ENCODE measurements at places on chromosomes 1 and 21. TPM values are rescaled to one million over a fixed set of nuclear protein-coding genes. Genes with fewer than 3 reads are reported as not detected.

Gene SLC45A3
- 7.0 TPM for total RNA-seq

DNA sequence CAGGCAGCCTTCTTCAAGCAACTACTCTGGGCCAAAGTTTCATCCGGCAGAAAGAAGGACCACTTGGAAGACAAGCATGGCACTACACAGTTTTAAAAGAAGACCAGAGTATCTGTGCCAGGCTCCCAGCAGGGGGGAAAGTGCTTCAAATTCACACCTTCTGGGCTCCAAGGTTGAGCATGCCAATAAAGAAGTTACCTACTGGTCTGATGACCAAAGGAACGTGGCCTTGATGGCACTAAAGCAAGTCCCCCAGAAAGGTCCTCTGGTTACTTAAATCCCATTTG lies 73.5 kb downstream of the CD46 start:
- H3K4me3 ChIP-seq = no peak overlapping the region
- peaks cover 14% of the 10 kb centered on the region for H3K4me1 ChIP-seq
- peaks cover 2% of the 10 kb centered on the region for H3K27me3 ChIP-seq
- no peak for DNase-seq
- H3K36me3 ChIP-seq = no peaks in the 10 kb centered on the region

DNA sequence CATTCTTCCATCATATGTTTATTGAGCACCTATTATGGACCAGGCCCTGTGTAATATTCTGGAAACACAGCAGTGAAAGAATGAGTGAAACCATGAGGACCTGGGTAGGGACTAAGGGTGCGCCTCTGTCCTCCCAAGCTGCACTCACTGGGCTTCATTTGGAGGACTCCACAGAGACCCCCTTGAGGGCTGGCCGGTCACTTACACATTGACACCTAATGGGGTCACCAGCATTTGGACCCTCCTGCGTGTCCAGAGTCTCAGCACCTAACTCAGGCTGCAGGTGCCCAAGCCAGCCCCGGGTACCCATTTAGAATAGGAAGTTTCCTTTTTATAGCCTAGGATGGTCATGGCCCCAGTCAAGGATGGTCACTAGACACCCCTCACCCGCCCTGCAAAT lies 2.8 kb upstream of the FNDC5 start:
- H3K27ac ChIP-seq = no peak overlapping the region
- peaks cover 8% of the 10 kb centered on the region for H3K27me3 ChIP-seq
- H3K4me1 ChIP-seq = peaks cover 47% of the 10 kb centered on the region
- H3K36me3 ChIP-seq = peaks cover 4% of the 10 kb centered on the region
- no peak overlapping the region for H3K4me3 ChIP-seq

GRCh38 chr1:159920651-159921050 lies 4.7 kb downstream of the TAGLN2 start:
- no peak for DNase-seq
- peaks cover 16% of the 10 kb centered on the region for H3K36me3 ChIP-seq
- no peaks in the 10 kb centered on the region for H3K27me3 ChIP-seq
- H3K27ac ChIP-seq = no peak overlapping the region
- H3K4me3 ChIP-seq = no peak overlapping the region
- H3K4me1 ChIP-seq = peaks cover 50% of the 10 kb centered on the region

DNA sequence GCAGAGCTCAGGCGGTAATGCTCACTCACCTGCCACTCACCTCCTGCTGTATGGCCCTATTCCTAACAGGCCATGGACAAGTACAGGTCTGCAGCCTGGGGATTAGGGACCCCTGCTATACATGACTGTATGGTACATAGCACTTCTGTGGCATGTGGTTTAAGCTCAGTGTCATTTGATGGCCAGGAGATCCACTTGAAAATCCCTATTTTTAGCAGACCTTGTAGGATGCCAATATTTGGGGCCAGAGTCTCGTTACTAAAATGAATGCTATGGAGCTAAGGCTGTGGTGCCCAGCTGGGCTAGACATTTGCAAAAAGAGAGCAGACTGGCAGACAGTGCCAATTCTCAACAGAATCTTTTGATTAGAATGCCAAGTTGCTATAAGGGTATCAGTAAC lies 1.7 kb upstream of the ANGPTL7 start:
- H3K36me3 ChIP-seq = peaks cover 22% of the 10 kb centered on the region
- no peak for DNase-seq
- H3K4me3 ChIP-seq = no peak overlapping the region
- no peaks in the 10 kb centered on the region for H3K4me1 ChIP-seq
- H3K27me3 ChIP-seq = no peaks in the 10 kb centered on the region

DNA sequence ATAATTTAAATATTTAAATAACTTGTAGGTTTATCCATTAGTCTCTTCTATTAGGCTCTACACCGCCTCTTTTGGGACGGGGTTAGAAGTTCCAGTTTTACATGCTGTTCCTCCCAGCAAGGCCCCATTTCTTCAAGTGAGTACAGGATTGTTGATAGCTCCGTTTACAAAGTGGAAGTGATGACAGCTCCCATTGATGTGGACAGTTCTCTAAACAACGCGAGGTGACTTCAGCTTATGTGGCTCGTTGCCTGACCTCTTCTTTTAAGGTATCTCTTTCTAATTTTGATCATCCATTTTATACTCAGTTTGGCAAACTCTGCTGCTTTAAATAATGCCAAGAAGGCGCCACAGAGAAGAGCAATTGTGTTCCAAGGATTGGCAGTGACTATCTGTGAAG lies 49.7 kb downstream of the PACC1 start:
- H3K27ac ChIP-seq = no peak overlapping the region
- no peak for DNase-seq

DNA sequence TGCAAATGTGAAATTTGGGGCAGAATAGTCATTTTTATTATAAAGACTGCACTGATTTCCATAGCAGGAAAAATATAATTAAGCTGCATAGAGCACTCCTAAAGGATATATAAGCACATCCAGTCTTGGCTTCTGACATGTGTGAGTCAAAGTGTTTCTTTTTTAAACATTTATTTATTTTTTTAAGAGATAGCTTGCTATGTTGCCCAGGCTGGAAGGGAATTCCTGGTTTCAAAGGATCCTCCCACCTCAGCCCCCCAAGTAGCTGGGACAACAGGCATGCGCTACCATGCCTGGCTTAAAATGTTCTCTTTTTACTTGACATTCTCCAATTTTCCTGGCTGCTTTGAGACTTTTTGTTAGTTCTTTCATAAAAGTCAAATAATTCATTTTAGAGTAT lies 126.1 kb downstream of the HMCN1 start:
- no peak for DNase-seq
- peaks cover 24% of the 10 kb centered on the region for H3K4me1 ChIP-seq
- no peaks in the 10 kb centered on the region for H3K27me3 ChIP-seq
- no peak overlapping the region for H3K27ac ChIP-seq
- H3K36me3 ChIP-seq = peaks cover 4% of the 10 kb centered on the region
- H3K4me3 ChIP-seq = no peak overlapping the region

Gene UBXN10
- 2.6 TPM for total RNA-seq

DNA sequence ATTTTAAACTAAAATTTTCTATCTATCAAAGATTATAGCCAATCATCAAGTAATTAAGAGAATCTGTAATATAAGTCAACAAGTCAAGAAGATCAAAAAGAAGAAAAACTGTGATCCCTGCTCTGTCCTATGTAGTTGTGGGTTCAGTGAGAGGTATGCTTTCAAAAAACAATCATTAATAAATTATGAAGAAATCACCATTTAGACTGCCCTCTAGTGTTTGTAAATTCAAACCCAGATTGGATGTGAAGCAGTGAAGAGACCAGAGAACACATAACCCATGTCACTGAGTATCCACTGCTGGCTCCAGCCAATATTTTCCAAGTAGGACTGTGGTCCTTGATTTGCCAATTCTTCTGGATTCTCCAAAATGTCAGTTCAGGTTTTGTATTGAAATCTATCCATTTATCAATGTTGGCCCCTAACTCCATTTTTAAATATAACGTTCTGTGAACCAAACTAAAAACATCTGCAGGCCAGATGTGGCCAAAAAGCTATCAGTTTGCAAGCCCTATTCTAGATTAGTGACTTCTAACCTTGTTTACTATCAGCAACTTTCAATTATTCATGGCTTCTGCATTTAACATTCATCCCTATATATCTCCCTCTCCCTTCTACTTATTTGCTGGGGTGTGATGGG lies 467.5 kb upstream of the CXADR start:
- no peaks in the 10 kb centered on the region for H3K27me3 ChIP-seq
- DNase-seq = no peak
- peaks cover 11% of the 10 kb centered on the region for H3K4me1 ChIP-seq
- H3K27ac ChIP-seq = no peak overlapping the region
- H3K36me3 ChIP-seq = peaks cover 2% of the 10 kb centered on the region

DNA sequence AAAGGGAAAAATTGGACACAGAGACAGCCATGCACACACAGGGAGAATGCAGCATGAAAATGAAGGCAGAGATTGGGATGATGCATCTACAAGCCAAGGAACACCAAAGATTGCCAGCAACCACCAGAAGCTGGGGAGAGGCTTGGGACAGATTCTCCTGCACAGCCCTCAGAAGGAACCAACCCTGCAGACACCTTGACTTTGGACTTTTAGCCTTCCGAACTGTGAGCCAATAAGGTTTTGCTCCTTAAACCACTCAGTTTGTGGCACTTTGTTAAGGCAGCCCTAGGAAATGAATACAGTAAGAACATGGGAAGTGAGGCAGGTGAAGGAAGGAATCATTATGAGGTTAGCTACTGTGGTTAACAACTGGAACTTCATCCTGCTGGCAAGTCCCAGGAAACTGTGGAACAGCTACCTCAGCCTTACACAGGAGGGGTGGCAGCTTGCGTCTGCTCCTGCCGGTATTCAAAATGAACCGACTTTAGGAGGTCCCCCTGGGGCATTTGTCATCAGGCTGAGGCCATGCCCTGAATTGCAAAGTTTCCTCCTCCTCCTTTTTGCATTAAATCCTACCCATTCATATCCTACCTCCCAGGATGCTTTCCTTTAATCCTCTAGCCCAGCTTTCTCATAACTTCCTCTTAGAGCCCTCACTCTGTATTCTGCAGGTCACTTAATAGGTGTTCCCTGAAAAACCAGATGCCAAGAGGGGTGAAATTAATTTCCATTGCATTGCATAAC lies 15.4 kb downstream of the CD247 start:
- no peaks in the 10 kb centered on the region for H3K4me1 ChIP-seq
- no peak overlapping the region for H3K4me3 ChIP-seq
- no peaks in the 10 kb centered on the region for H3K36me3 ChIP-seq
- H3K27me3 ChIP-seq = peaks cover 27% of the 10 kb centered on the region
- DNase-seq = no peak

DNA sequence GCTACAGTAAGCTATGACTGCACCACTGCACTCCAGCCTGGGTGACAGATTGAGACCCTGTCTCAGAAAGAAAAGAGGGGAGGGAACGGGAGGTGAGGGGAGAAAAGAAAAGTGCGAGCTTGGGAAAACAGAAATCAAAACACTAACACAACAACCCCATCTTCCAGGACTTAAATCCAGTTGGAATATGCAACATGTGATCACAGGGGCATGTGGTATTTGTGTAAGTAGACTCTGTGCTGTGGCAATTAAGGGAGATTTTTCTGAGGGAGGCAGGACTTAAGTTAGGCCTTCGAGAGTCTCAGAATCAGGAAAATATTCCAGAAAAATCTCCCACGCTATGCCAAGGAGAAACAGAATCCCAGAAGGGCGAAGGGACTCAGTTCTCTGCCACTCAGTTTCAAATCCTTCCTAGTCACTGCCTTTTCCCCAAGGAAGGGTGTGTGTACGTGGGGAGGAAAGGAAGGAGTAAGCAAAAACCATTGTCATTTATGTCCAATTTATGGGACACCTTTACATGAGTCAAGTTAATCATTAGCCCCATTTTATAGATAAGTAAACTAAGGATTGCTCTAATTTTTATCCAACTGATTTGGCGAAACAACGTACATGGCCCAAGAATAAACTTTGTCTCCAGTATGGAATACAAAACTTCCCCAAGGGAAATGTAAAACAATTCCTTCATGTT lies 12.3 kb downstream of the ID3 start:
- no peak overlapping the region for H3K4me3 ChIP-seq
- no peaks in the 10 kb centered on the region for H3K36me3 ChIP-seq
- no peaks in the 10 kb centered on the region for H3K27me3 ChIP-seq
- no peak for DNase-seq

Gene LGR6
- 3.1 TPM for total RNA-seq

GRCh38 chr1:55279627-55280026 lies 64.5 kb upstream of the USP24 start:
- H3K4me1 ChIP-seq = peaks cover 21% of the 10 kb centered on the region
- H3K4me3 ChIP-seq = no peak overlapping the region
- no peaks in the 10 kb centered on the region for H3K36me3 ChIP-seq
- no peak for DNase-seq
- no peaks in the 10 kb centered on the region for H3K27me3 ChIP-seq
- H3K27ac ChIP-seq = no peak overlapping the region

Gene A3GALT2
- total RNA-seq = 0.58 TPM

DNA sequence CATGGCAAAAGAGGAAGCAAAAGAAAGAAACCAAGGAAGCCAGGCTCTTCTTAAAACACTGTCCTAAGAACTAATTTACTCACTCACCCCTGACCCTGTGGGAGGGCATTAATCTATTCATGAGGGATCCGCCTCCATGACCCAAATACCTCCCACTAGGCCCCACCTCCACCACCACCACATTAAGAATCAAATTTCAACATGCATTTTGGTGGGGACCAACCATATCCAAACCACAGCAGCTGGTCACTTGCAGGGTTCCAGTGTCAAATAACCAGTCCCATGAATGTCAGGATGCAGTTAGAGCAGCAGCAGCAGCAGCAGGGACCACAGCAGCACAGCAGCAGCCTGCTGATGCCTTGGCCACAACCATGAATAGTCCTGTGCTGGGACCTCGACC lies 83.8 kb downstream of the ZC3H11B start:
- no peak overlapping the region for H3K27ac ChIP-seq
- H3K36me3 ChIP-seq = no peaks in the 10 kb centered on the region
- no peak overlapping the region for H3K4me3 ChIP-seq
- peaks cover 6% of the 10 kb centered on the region for H3K27me3 ChIP-seq

DNA sequence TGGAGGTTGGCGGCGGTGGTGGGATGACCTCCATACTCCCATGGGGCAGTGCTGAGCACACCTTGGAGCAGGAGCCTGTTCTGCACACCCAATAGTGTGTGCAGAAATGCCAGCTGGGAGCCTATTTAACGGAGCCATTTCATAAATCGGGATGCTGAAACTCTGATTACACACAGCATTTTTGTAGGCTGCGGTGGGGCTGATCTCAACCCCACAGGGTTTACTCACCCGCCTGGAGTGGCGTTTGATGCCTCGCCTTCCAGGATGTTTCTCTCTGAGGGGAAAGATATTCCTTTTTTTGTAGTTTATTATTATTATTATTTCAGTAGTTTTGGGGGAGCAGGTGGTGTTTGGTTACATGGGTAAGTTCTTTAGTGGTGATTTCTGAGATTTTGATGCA lies 82.6 kb upstream of the WDR26 start:
- no peak overlapping the region for H3K27ac ChIP-seq
- H3K4me1 ChIP-seq = peaks cover 11% of the 10 kb centered on the region
- DNase-seq = no peak
- H3K36me3 ChIP-seq = no peaks in the 10 kb centered on the region
- H3K4me3 ChIP-seq = no peak overlapping the region

- H3K36me3 ChIP-seq = peaks cover 40% of the 10 kb centered on the region
- no peaks in the 10 kb centered on the region for H3K27me3 ChIP-seq
- no peak for DNase-seq
- H3K27ac ChIP-seq = no peak overlapping the region
- peaks cover 12% of the 10 kb centered on the region for H3K4me1 ChIP-seq
- H3K4me3 ChIP-seq = no peak overlapping the region
Observed at GRCh38 chr1:161207173-161207572, 5.0 kb downstream of the NDUFS2 start.

Gene SYDE2
- 42.4 TPM for total RNA-seq
